Dermis microvascular lymphatic vessel endothelial cell (primary cell): ENCODE measurements at places on chromosomes 3 and 15. TPM values are rescaled to one million over a fixed set of nuclear protein-coding genes. Genes with fewer than 3 reads are reported as not detected.

DNA sequence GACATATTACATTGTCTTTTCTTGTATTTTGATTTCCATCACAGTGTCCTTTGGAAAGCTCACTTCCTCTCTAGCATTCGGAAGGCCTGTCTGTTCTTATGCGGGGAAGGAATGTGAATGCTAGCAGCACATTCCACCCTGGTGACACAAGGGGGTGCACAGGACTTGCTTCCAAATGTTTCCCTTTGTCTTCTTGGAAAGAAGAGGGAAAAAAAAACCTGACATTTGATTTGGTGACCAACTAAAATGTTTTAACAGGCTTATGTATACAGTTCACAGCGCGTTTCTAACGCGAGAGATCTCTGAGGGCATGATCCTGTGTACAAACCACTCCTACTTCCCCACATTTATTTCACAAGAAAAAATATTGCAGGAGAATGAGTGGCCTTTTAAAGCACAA is 107.6 kb upstream of the FXR1 start:
- DNase-seq = peak; percentile 14

DNA sequence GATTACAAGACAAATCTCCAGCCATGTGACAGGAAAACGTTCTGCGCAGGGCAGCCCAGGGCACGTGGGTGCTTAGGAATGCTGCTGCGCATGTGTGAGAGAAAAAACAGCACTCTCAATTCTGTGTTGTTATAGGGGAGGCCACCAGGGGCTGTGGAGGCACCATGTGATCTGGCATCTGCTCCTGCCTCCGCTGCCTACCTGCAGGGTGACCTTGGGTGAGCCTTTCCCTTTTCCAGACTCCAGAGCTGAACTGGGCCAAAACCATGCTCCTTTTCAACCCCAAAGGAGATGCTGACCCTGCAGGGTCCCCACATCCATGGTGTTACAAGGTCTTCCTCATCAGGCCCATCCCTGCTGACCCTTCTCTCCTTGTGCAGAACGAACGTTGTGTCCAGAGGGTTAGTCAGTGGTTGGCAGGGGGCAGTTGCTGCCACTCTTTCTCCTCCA is 81.5 kb upstream of the RASGRF1 start:
- no peak for DNase-seq

DNA sequence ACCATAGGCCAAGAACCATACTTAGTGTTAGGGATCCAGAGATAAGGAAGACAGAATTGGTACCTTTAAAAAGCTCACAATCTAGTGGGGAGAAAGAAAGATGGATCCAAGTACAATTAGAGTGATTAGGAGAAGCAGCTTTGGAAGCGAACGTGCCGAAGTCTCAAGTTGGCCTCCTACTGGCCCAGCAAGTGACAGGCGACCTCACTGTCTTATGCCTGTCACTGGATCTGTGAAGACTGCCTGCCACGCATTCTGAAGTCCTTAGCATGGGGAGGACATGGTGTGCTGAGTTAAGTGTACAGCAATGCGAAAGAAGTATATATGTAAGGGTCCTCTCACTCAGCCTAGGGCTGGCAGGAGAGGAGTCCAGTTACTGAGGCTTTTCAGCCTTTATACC is 141.0 kb downstream of the GABRB3 start:
- DNase-seq = no peak

DNA sequence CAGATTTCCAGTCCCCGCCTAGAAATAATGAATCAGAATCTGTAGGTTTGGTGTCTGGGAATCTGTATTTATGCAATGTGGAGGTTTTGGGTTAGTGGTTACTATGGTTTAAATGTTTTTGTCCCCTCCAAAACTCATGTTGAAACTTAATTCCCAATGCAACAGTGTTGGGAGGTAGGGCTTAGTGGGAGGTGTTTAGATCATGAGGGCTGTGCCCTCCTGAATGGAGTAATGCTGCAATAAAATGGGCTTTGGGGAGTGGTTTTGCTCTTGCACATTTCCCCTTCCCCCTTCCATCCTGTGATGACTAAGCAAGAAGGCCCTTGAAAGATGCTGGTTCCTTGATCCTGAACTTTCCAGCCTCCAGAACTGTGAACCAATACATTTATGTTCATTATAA is 9.2 kb upstream of the RFC4 start:
- DNase-seq = no peak

DNA sequence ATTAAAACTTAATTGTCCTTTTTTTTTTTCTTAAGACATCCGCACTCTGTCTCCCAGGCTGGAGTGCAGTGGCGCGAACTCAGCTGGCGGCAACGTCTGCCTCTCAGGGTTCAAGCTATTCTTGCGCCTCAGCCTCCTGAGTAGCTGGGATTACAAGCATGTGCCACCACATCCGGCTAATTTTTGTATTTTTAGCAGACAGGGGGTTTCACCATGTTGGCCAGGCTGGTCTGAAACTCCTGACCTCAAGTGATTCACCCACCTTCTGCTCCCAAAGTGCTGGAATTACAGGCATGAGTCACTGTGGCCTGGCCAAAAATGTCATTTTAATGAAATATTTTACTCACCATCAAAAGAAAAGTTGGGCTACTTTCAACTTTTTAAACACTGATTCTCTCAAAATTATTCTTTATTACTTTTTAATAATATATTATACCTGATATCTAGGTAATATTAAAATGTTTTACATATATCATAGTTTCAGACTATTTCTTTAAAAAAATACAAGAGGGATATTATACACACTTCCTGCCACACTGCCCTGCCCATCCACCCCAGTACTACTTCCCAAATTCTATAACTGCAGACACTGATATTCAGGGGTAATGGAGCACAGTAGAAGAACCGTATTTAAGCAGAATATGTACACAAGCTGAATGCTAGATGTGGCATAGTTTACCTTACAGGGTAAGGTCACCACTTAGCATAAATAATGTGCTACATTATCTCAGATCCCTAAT is 723.9 kb upstream of the ZNF385D start:
- DNase-seq = no peak

DNA sequence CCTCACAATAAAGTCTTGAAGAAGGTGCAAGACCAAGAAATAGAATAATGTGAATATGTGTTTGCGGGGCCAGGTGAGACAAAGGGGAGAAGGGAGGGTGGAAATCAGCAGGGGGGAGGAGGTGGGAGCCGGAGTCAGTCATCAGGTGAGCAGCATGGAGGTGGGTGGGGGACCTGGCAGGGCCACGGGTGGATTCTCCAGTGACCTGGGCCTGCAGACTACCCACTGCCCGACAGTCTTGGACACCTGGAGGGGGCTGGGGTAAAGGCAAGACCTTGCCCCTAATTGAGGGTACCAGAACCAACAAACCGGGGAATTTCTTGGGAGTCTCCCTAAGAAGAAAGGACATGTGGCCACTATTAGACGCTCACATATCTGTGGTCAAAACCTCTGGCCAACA is 95.8 kb downstream of the CHSY1 start:
- DNase-seq = no peak

- no peak for DNase-seq
These were observed 253.5 kb downstream of the SHQ1 start for GRCh38 chr3:72594615-72595215.

- peak; percentile 50 for DNase-seq
These were observed 45.2 kb upstream of the FILIP1L start for GRCh38 chr3:100159331-100160153.

DNA sequence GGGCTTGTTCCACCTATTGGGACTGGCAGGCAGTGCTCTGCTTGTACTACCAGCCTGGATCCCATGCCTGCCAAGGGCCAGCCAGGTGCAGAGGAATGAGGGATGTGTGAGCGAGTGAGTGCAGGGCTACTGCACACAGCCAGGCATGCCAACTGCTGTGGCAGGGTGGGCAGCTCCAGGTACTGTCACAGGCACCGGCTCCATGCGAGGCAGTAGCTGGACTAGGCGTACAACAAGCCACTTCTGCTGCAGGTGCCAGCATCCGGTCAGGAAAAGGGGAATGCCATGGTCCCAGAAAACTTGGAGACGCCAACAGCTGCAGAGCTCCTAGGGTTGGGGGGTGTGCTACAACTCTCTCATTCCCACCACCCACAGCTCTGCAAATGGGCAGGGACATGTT is 1356.7 kb downstream of the SI start:
- DNase-seq = no peak

GRCh38 chr3:106710596-106710995 is 666.6 kb upstream of the CCDC54 start:
- no peak for DNase-seq

DNA sequence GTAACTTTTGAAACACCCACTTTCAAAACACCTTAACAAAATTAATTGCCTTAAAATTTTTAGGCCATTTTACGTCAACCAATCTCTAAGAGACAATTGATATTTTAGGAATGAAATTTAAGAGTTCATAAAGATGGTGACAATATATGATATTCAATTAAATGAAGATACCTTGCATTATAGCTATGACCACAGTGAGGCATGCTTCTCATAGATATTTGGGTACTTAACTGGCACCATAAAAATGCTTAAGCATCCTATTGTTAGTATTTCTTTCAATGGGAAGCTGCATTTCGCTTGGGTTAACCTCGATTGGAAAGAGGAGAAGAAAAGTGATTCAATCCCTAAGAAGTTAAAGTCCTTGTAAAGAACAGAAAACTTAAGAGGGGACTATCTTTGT is 209.0 kb downstream of the GAP43 start:
- DNase-seq = no peak

DNA sequence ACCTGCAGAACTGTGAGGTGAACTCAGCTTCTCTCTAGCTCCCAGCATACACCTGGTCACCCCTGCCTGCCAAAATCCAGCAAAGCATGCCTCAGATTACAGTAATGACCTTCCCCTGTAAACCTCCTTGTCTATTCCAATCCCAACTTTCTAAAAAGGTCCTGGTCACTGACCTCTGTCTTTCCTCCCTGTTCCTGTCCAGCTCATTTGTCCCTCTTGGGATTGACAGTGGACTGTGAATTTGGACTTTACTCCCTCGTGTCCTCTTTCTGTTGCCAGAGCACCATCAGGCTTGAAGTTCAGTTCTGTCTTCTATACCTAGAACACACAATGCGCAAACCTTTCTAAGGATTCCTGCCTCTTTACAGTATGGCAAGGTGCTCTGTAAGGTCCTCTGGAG is 50.3 kb downstream of the MTHFS start:
- DNase-seq = no peak

DNA sequence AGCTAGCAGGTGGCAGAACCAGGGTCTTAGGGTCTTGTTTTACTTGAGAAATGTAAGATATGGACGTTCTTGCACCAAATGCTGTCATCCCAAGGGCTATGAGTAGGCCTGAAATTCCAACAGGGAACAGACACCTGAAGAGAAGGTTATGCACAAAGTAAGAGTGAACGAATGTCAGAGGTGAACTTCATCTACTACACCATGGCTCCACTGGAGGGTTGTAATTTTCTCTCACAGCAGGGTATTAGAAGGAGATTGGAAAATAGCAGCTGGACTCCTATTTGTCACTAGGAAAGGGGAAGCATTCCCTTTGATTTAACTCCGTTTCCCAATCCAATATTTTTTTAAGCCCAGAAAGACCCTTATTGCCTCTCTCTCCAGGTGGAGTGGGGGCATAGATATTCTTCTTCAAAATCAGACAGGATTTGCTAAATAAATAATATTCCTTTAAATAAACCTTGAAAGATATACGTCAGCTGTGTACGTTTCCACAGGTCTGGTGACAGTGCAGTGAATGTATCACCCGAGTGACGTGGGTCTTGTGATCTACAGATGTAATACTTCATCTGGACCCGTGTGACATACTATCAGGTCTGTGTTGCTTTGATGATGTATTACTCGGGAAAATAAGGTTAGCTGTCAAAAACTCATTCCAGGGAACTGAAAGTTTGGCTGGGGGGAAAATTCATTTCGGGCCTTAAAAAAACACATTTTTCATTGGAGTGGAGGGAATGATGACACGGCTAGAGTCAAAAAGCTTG is 302.6 kb downstream of the CHL1 start:
- no peak for DNase-seq

Gene NRROS
- 6.3 and 13.3 TPM in 2 replicates for total RNA-seq

Gene PCBP4
- 16.7 and 18.1 TPM in 2 replicates for total RNA-seq

Gene ATG7
- 28.0 and 42.7 TPM in 2 replicates for total RNA-seq

Gene PIERCE2
- 0.89 and 1.0 TPM in 2 replicates for total RNA-seq

Gene TAGLN3
- total RNA-seq = not detected in 2 replicates

Gene AGBL1
- total RNA-seq = not detected in 2 replicates

Gene PAQR5
- total RNA-seq = not detected in 2 replicates

Gene IQCH
- total RNA-seq = 1.0 and 1.1 TPM in 2 replicates

Gene PPP2R3A
- 4.5 and 4.6 TPM in 2 replicates for total RNA-seq

Gene IGDCC3
- 0.13 TPM in 1 of 2 replicates, not detected in the other for total RNA-seq

Gene CHRNA7
- total RNA-seq = 0.38 and 0.64 TPM in 2 replicates

Gene SLC24A5
- not detected in 2 replicates for total RNA-seq

Gene PEAK1
- 59.6 and 80.3 TPM in 2 replicates for total RNA-seq
